ENCODE measurements at places on chromosomes 11 and 22. TPM values are rescaled to one million over a fixed set of nuclear protein-coding genes. Genes with fewer than 3 reads are reported as not detected.

GRCh38 chr22:21972293-21972779 is 10.3 kb downstream of the TOP3B start:
- DNase-seq, result peak; percentile 63

GRCh38 chr11:116791002-116791812 is 472 bp downstream of the APOA5 start:
- peak; percentile 80 for DNase-seq

- no peak for DNase-seq
These were observed 60.0 kb downstream of the FAM181B start for GRCh38 chr11:82673631-82674030.

- no peak for DNase-seq
These were observed 48.6 kb downstream of the PISD start for GRCh38 chr22:31613286-31613903.

- DNase-seq, result no peak
These were observed 1.9 kb downstream of the BLID start for GRCh38 chr11:122113836-122114825.

DNA sequence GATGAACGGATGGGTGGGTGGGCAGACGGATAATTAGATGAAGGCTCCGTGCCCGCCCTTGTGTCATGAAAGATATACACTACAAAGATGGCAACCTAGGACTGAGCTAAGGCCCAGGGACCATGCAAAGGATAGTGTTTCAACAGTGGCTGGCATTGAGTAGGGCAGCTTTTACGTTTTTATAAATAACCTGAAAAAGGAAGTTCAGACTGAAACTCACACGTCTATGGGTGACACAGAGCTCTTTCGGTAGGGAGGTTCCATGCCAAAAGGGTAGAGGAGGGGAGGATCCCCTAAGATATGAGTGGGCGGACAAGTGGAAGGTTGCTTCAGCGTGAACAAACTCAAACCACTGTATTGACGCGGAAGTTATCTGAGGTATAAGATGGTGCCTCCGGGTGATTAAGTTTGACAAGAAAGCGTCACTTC is 90.5 kb downstream of the UBASH3B start:
- DNase-seq, result peak; percentile 85

The SHISAL1 gene
- not detected for total RNA-seq

The NXF1 gene
- total RNA-seq, result 117 TPM

The MRPL23 gene
- 60.3 TPM for total RNA-seq

The KRTAP5-10 gene
- total RNA-seq, result not detected

The PGR gene
- not detected for total RNA-seq

The PRRG4 gene
- 0.37 TPM for total RNA-seq

The BACE1-AS gene
- total RNA-seq, result 9.6 TPM

The STARD10 gene
- total RNA-seq, result 41.3 TPM
